ENCODE measurements at places on chromosomes 13 and 19.

DNA sequence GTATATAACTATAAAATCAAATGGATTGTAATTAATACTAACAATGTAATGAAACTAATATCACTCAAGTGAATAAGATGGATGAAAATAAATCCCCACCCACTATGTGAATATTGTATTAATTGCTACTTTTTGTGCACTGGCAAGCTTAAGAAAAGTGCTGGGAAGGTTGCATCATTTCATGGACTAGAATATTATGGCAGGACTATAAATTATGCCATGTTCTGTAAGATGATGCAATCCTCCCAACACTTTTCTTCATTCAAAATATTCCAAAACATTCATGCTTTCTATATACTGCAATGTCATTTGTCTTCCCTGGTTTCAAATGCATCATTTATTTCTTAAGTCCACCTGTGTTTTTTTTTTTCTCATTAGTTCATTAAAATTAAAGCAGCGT lies 457.6 kb upstream of the GPC6 start:
- DNase-seq, result peak; percentile 1

GRCh38 chr19:28934631-28935030 lies 278.3 kb downstream of the UQCRFS1 start:
- DNase-seq, result peak; percentile 14

DNA sequence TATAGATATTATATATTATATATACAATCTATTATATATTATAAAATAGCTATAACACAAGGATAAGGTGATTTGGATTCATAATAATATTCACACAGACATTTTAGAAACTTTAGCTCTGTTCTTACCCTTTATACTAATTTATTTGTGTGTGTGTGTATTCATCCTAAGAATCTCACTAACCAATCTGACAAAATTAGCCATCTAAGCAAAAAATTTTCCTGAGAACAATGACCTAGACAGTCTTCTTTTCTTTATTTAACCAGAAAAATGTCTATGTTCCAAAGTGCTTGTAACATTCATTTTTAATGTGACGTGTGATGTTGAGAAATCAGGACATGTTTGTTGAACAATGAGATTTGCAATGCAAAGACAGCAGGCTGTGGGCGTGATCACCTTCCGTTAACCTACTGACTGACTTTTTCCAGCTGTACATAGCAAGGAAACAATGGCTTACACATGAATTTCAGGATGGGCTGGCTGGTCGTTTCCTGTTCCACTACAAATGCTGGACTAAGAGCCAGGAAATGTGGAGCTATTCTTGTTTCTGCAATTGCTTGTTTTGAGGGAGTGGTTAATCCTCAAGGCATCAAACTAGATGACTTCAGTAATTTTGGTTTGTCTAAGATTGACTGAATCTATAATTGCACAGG lies 634.6 kb upstream of the ARGLU1 start:
- DNase-seq, result peak; percentile 93

- no peak for DNase-seq
These were observed 110.7 kb upstream of the ZNF507 start for GRCh38 chr19:32234663-32235217.

DNA sequence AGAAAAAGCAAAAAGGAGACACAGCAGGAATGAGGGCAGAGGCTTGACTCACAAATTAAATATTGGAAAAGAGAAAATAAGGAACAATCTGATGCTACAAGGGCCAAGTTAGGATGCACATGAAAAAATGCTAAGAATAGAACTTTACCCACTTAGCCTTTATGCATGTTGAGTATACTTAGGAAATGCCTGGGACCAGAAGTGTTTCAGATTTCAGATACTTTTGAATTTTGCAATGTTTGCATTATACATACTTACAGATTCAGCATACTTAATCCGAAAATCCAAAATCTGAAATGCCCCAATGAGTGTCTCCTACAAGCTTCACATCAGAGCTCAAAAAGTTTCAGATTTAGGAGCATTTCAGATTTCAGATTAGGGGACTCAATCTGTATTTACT lies 262.3 kb downstream of the ABCC4 start:
- no peak for DNase-seq

DNA sequence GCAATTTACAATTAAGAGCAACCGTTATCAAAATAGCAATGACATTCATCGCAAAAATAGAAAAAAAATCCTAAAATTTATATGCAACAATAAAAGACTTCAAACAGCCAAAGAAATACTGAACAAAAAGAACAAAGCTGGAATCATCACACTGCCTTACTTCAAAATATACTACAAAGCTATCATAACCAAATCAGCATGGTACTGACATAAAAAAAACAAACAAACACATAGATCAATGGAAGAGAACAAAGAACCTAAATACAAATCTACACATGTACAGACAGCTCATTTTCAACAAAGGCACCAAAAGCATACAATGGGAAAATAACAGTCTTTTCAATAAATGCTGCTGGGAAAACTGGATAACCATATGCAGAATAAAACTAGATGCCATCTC lies 6.4 kb downstream of the ZNF562 start:
- DNase-seq, result no peak

DNA sequence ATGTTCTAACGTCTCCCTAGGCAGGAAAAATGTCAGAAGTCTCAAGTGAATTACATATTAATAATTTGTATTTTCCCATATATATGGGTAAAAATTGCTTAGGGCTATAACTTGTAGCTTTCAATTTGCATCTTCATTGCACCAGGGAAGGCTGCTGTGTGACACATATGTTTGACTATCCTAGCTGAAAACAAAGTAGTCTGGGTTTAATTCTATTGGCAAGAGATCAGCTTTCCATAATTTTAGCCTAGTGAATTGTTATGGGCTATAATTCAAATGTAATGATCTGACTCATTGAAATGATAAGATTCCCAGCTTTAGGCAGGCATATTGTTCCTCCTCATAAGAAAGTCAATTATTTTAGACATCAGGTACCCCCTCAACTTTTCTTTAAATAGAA lies 553.1 kb downstream of the DCT start:
- DNase-seq, result no peak

DNA sequence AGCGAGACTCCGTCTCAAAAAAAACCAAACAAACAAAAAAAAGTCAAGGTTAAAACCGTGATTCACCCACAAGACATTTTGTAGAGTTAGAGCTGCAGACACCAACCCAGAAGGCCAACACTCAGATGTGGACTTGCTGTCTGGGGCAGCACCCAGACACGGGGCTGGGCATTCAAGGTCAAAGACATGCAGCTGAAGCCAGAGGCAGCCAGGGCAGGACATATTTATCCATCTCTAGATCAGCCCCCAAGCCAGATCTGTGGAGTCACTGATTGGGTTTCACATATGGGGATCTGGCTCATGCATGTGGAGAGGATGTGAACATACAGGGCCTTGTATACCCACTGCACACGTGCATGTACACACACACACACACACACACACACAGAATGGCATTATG lies 3.6 kb downstream of the KLK15 start:
- DNase-seq, result no peak

GRCh38 chr13:100347968-100348367 lies 240.6 kb downstream of the GGACT start:
- peak; percentile 18 for DNase-seq

DNA sequence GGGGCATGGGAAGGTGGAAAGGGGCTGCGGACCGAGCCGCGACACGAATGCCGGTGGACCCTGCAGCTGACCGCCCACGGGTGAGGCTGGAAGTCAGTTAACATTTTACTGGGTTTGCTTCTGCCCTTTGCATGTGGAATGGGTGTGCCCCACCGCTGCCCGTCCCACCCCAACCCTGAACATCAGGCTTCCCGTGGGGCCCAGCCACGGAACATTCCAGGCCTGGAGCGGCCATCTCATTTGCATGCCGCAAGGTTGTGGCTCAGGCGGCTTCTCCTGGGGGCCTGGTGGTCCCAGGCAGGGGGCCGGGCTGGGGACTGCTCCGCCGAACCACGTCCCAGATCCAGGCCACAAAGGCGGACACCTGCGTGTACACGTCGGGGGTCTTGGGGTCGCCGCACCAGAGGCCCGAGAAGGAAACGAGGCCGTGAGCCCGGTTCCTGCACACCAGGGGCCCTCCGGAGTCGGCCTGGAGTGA lies 9.3 kb downstream of the FSTL3 start:
- no peak for DNase-seq

DNA sequence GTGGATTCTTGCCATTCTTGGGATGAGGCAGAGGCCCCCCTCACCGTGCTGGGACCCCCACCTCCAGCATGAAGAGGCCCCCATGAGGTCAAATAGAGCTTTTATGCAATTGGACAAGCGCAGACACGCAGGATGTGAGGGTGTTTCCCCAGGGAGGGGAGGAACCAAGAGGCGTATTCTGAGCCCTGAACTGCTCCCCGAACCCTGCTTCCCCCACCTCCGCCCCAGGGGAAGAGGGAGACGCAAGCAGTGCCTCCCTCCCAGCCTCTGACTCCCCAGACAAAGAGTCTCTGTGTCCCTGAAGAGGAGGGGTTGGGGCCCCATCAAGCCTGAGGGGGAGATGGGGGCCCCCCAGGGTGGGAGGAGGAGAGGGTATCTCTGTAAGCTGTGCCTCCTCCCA lies 1.3 kb upstream of the RDH8 start:
- DNase-seq, result no peak

DNA sequence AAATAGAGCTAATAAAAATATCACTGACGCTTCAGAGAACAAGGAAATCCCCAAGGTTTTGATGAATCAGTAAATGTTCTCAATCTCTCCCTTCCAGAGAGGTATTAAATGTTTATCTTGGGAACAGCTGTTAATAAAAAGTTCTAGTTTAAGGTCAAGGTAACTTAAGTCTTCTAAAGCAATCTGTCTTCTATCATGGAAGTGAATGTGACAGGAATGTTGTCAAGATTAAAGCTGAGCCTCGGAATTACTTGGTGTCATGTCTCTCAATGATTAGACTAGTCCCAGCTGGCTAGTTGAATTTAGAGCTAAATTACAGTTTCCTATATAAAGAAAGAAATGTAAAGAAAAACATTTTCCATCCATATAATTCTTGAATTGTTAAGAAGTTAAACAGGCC lies 23.4 kb downstream of the ESD start:
- DNase-seq, result peak; percentile 40

DNA sequence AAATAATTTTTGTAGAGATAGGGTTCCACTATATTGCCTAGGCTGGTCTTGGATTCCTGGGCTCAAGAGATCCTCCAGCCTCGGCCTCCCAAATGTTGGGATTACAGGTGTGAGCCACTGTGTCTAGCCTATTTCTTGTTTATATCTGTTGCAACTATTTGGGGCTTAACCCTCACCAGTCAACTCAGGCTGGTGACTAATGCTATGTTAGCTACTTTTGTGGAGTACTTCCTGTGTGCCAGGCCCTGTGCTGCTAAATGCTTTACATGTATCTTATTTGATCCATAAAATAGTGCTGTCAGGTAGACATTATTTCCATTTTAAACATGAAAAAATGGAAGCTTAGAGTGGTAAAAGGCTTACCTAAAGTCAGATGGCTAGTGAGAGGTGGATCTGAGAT lies 13.8 kb downstream of the CEACAM1 start:
- DNase-seq, result no peak

DNA sequence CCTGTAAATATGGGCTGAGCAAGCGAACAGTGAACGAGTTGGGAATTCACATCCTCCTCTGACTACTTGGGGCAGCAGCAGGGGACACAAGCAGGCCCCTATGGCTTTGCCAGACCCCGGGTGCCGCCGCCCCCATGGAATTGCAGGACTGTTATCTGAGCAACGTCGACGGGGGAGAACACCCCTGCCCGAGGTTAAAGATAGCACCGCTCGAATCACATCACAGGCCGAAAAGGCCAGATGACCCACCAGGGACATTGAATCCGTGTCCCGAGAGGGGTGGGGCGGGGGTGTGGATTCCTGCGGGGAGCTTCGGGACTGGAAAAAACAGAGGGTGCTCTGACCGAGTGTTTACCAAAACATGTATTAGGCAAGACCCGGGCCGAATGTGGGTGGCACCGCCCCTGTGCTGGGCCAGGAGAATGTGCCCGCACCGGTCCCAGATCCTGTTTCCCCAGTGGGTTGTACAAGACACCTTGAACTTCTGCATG lies 9.1 kb downstream of the FEM1A start:
- no peak for DNase-seq

GRCh38 chr13:79589603-79590393 lies 108.8 kb downstream of the NDFIP2 start:
- DNase-seq, result peak; percentile 19

DNA sequence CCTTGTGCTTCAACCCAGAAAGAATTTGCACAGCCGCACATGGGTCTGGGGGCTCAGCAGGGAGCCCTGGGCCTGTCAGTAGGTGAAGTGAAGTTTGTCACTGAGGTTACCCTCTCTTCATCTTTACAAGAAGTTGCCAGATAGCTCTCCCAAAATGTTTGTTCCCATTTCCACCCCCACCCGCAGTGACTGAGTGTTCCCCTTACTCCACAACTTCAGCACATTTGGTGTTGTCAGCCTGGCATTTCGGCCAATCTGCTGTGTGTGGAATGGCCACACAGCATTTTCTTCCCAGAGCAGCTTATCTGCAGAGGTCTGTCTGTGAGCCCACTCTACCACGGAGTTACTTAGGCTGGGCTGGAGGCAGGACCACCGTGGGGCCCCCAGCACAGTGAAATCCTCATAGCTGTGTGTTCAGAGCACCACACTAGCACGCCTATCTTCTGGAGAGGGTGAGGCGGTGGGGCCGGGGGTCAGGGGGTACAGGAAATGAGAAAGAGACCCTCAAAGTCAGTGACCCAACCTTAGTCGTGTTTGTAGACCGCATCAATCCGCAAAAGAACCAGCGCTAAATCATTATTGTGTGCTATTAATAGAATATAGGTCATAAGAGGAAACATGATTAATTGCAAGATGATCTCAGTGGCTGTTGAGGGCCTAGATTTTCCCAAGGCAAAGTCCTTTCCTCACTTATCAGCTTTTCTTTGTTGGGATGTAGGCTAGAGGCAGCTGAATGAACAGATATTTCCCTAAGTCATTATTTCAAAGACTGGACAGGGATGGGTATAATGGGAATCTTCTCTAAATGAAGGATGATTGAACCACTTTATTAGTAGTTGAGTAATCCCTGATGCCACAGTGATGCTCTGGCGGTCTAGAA lies 116.0 kb downstream of the SIPA1L3 start:
- DNase-seq, result peak; percentile 51

DNA sequence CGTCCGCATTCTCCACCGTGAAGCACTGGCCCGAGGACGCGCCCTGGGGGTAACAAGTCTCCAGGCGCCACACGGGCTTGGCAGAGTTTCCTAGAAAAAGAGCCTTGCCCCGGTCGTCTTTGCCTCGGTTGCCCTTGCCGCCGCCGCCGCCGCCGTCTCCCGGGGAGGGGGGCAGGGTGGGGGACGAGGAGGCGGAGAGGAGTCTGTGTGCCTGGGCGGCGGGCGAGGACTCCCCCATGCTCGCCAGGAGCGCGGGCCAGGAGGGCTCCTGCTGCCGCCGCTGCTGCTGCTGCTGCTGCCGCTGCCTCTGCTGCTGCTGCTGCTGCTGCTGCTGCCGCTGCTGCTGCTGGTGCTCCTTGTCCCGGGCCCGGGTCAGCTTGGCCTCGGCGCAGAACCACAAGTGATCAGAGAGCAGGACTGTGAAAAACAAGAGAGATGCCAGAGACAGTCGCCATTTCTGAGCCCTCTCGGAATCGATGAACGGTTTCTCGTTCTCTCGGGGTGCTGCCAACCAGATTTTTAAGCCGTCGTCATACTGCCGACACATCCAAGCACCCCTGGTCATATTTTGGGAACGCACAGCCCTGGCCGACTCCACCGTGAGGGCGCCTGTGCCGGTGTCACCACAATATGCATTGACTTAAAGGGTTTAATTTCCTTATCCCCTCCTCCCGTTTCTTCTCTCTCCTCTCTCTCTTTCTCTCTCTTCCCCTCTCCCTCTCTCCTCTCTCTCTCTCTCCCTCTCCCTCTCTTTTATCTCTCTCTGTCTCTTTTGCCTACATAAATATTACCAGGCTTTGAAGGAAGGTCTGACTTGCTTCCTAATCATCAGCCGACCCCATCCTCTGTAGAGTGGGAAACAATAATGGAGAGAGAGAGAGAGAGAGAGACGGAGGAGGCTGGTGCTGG lies 349.1 kb downstream of the LIG4 start:
- peak; percentile 29 for DNase-seq

All from cardiac fibroblast (primary cell).